HS-5 (cell line): ENCODE measurements at places on chromosomes 4 and X.

DNA sequence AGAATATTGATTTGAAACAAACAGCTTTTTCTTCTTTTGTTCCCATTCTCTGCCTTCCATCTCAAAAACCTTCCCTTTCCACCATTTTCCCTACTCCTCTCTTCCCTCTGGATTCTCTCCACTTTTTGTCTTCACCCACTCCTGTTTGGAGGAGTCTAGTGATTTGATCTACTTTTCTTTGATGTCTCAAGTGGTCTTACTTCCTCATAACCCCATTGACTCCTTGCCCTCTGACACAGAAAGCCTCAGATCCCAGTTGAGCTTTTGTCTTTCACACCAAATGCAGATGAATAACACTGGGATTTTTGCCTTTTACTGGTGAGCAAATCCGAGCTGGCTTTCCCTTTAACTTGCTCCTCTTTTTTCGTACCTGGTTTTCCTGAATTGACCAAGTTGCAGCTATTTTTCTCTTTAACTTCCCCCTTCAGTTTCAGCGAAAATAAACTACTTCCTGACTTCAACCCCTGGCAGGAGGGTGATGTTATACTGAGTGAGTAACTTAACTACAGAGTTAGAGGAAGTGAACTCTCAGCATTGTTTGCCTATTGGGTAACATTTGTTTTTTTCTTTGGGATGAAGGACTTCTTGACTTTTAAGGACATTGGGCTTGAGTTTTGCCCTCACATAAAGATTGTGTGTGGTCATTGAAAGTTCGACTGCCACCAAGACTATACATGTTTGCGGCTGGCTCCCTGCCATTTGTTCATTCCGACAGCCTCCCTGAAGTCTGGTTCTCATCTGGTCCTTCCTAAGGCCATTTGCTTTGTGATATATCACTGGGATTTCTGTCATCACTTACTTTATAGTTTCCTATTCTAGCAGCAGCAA, 392.8 kb upstream of the NR3C2 start:
- peak; percentile 8 for DNase-seq

GRCh38 chrX:94655180-94655579, 981.2 kb downstream of the FAM133A start:
- DNase-seq: no peak

DNA sequence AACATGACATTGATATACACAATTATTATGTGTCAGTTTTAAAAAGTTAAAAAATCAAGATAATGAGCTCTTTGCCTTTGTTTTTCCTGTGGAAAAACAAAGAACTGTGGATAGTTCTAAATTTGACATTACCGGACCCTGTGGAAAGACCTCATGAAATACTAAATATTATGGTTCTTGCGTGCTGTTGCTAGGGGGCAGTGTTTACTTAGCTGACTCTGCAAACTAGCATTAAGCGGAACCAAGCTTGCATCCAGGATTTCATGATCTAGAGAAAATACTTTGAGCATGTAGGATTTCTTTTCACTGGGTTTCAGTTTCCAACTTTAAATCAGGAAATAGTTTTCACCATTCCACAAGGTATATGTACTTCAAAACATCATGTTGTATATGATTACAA, 33.6 kb downstream of the CLCN4 start:
- DNase-seq: no peak

- DNase-seq: no peak
These were observed 50.6 kb upstream of the SRPX start for GRCh38 chrX:38271154-38271716.

DNA sequence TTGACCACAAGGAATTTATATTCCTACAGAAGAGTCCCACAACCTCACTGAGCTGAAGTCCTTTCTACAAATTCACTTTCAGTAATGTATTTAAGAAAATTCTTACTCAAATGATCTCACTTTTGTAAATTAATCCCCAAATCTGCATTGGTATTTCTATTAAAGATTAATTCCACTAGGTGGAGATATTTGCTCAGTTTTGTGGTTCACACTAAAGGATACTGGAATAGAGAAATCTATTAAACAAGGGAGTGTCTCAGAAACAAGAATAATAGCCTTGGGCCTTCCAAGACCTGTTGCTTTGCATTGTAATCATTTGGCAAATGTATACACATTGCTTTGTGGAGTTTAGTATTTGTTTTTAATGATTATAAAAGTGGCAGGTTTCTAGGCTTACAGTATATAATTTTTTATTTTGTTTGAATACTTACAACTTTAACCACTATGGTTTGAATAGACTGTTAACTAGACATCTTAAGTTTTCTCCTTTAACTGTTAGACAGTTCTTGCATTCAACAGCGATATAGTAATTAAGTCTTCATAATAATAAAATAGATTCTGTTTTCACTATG, 25.9 kb downstream of the CFAP299 start:
- peak; percentile 23 for DNase-seq

- no peak for DNase-seq
These were observed 22.7 kb upstream of the ASB5 start for GRCh38 chr4:176291748-176292147.

GRCh38 chrX:40947276-40947675, 138.0 kb upstream of the USP9X start:
- DNase-seq: no peak

DNA sequence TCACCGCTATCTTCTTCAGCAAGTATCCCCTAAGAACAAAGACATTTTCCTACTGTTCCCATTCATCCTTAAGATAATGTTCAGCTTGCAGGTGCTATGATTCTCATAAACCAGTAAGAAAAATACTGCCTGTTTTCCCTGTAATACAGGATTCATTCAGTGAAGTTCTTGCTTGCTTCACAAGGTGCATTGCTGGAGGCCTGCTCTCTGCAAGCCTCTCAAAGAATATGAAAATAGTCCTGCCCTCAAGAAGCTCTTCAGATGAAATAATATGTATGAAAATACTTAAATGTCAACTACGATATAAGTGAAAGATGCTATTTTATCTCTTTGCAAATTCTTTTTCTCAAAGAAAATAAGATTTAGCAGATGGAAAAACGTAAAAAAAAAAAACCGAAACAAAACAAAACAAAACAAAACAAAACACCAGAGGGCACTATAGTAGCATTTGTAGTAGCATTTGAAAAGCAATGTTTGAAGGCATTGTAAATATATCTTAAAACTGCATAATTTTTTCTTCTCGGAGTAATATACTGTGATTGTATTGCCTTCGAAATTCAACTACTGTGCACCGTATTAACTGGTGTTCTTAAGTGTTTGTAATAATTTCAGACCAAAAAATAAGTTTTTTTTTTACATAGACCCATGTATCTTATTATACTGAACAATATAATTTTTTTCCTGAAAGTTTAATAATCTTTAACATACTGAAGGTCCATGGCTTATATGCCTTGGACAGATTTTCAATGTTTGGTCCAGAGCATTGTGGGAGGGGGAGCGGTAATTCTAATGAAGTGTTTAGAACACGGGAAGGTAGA, 26.0 kb downstream of the ADH4 start:
- DNase-seq: no peak

DNA sequence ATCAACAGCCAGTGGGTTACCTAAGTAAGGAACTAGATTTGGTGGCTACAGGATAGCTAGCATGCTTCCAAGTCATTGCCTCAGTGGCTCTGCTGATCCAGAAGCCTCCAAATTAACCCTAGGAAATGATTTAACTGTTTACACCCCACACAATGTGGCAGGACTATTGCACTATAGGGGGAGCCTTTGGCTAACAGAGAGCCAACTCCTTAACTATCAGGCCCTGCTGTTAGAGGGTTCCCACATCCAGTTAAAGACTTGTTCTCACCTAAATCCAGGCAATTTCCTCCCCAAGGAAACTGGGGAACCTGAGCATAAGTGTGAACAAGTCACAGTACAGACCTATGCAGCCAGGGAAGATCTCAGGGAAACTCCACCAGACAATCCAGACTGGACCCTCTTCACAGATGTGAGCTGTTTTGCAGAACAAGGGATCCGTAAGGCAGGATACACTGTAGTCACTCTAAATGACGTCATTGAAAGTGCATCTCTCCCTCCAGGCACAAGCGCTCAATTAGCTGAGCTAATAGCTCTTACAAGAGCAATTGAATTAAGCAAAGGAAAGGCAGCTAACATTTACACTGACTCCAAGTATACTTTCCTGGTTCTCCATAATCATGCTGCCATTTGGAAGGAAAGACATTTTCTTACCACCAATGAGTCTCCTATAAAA, 185.3 kb upstream of the SPOCK3 start:
- no peak for DNase-seq

DNA sequence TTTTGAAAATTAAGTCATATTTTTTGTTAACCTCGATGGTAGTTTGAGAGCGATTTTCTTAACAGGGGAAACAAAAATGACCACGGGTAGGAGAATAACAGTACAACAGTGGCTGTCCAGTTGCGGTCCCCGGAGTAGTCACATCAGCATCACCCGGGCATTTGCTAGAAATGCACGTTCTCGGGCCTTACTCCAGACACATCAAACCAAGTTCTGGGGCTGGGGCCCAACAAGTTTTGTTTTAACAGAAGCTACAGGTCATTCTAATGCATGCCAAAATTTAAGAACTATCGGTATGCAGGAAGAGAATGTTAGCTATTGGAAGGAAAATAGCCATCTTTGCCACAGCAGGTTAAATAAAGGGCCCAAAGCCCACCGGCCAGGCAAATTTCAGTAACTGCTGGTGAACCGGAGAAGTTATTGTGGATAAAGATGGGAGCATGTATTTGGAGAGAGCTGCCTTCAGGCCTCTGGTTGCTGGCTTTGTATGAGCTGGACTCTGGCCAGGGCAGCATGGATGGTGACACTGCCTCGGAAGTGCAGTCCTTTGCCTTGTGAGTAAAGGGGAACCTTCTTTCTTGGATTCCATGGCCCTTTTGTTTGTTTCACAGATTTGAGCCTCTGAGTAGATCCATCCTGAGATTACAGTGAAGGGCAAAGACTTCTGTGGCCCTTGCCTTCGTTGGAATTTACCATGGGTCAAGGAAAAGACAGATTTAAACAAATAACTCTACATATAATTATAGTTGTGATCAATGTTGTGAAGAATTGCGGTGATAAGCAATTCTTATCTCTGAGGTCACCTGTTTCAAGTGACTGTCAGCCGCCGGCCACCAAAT, 62.1 kb downstream of the TBC1D14 start:
- DNase-seq: no peak

DNA sequence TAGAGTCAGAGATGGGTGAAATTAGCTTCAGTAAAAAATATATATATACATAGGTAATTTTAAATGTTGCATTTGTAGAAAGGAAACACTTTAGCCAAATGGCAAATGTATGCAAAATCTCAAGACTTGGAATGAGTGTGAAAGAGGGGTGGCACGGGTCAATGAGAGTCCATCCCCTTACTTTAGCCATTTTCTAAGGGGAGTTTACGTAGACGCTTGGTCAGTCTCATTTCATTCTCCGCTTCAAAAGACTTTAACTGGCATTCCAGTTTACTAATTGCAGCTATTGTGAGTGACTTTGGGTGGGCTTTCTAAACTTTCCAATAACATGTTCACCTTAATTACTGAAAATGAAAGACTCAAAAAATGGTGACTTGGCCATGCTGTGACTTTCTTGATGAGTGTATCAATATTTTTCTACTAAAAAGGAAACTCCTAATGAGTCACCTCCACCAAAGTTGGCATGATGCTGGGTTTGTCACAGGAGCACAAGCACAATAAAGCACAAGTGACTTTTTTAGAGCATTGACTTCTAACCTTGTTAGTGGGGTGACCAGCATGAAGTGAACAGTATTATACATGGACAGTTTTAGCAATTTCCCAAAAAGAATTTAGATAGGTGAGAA, 356.0 kb upstream of the RASGEF1B start:
- DNase-seq: no peak

GRCh38 chrX:130561930-130562329, 160.1 kb downstream of the RBMX2 start:
- no peak for DNase-seq

GRCh38 chr4:82372517-82373485, 990 bp downstream of the HNRNPD start:
- peak; percentile 51 for DNase-seq

- no peak for DNase-seq
These were observed 191.3 kb downstream of the GPC3 start for GRCh38 chrX:133794126-133794525.

GRCh38 chr4:176413171-176413570, 93.4 kb downstream of the SPCS3 start:
- no peak for DNase-seq

GRCh38 chr4:127782025-127782274, 172 bp upstream of the HSPA4L start:
- DNase-seq: peak; percentile 46

DNA sequence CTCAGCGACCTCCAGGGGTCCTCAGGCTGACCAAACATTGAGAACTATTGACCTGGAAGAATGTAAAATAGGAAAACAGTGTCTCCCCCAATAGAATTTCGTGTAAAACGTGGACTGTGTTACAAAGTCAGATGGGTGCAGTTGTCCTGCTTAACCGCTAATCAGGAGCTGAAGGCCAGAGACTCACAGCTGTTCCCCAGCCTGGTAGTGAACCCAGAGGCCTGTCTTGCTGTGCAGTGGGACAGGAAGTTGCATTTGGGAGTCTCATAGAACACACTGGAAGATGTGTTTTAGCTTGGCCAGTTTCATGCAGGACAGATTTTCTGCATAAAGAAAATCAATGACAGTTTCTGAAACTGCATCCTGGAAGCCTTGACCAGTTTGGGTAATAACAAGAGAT, 151.5 kb downstream of the PTTG2 start:
- no peak for DNase-seq

- DNase-seq: no peak
These were observed 32.4 kb upstream of the PJA1 start for GRCh38 chrX:69197690-69198089.

GRCh38 chr4:31199644-31200043, 479.5 kb downstream of the PCDH7 start:
- DNase-seq: no peak

- DNase-seq: no peak
These were observed 130.5 kb downstream of the ANK2 start for GRCh38 chr4:113179996-113180395.

GRCh38 chr4:138609943-138610350, 367.8 kb upstream of the SLC7A11 start:
- peak; percentile 35 for DNase-seq

DNA sequence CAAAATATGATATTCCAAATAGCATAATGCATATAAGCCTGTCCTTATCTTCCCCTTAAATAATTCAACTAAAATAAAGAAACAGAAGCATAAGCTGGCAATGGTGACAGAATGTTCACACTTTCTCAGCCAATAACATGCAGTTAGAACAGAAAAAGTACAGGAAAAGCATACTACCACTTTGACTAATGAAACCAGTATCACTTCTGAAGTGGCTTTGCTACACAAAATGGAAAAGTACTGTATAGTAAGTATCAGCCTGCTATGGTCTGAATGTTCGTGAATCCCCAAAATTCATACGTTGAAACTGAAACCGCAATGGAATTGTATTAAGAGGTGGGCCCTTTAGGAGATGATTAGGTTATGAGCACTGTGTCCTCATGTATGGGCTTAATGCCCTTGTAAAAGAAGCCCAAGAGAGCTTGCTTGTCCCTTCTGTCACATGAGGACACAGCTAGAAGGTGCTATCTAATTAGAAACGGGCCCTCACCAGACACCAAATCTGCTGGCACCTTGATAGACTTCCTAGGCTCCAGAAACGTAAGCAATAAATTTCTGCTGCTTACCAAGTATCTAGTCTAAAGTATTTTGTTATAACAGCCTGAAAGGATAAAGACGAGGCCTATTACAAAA, 102.6 kb downstream of the PRDM5 start:
- no peak for DNase-seq

- peak; percentile 20 for DNase-seq
These were observed 217.6 kb downstream of the ZNF674 start for GRCh38 chrX:46327566-46328115.

- no peak for DNase-seq
These were observed 286.7 kb upstream of the TENM3 start for GRCh38 chr4:181956512-181956911.

- no peak for DNase-seq
These were observed 5.3 kb downstream of the VAMP7 start for GRCh38 chrX:155886409-155886808.
